ENCODE measurements at places on chromosomes 4 and X.

GRCh38 chr4:92421920-92422319 lies 118.2 kb downstream of the GRID2 start:
- no peak for DNase-seq

DNA sequence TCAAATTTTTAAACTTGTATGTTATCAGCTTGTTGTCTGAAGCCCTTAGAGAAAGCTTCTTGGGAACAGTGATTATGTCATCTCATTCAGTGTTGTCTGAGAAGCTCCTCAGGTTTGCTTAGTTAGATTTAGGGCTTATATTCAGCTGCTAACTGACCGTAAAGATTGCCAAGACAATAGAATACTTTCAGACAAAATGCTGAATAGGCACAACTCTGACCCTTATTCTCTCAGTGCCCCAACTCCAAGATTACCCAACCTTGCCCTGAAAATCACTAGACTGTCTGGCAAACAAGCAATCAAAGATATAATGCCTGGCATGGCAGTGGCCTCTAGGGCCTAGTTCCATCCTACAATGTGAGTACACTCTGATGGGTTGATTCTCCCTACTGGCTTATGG lies 950.5 kb upstream of the HS3ST1 start:
- DNase-seq = no peak

GRCh38 chr4:8747467-8748235 lies 124.0 kb downstream of the HMX1 start:
- DNase-seq = no peak

DNA sequence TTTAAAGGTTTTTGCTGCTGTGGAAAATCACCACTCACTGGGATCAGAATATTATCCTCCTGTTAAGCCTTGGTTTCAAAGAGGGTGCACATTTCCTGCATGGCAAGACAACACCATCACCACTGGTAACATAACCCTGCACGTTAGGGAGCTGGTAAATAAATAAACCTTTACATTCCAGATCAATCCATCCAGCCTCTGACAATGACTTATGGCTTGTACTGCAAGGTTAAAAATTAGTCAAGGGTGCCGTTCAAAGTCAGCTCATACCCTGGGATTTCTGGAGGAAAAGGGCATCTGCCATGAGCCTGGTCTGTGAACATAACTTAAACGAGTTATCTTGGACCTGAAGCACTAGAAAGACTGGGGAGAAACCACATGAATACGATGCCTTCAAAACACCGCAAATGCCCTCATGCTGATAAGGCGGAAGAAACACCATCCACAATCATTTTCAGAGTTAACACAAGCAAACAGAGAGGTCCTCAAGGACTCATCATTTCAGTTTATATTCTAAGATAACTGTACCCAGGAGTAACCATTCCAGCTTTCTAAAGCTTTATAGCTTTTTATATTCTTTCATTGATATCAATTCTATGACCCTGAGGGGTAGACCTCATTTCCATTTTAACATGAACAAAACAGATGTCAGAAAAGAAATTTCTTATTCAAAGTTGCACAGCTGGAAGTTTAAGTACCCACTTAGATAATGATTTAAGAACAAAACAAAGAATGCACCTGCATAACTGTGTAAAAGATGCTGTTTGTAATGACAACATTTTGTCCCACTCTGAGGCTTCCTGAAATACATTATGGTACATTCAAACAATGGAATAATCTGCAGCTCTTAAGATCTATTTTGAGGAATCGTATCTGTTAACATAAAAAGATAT lies 103.1 kb downstream of the NPNT start:
- no peak for DNase-seq

- no peak for DNase-seq
Observed at GRCh38 chr4:152579916-152580315, 44.0 kb upstream of the FBXW7 start.

DNA sequence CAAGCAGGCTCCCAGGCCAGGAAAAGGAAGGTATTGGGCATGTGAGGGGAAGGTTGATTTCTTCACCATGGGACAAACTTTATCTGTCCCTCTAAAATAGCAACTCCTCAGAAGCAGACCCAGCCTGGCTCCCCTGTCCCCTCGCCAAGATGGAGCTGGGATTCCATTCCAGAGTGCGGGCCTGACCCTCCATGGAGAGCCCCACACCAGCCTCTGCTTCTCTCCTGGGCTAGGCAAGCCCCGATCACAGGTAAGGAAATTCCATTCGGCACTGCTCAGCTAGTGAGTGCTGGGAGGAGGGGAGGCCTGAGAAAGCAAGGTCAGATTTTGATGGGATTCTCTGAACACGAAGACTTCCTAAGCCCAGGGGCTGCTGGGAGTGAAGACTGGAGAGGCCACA lies 98.4 kb downstream of the EFNB1 start:
- no peak for DNase-seq
